ENCODE measurements at places on chromosomes 4 and X.

GRCh38 chrX:21438792-21439191 is 64.6 kb downstream of the CNKSR2 start:
- DNase-seq = no peak

DNA sequence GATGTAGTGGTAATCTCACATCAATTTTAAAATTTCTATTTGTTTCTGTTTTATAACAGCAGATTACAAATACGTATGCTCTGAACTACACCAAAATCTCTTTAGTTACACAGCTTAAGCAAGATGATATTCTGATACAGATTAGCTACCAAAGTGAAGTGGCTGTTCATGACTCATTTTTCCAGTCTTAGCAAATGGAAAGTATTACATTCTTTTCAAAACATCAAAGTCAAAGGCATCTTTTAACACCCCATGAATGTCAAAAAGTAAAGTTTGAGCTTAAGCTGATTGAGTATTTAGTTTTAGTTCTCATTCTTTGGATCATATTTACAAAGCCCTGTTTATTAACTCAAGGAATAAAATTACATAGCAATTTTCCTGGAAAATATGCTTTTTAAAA is 6.6 kb upstream of the HPGDS start:
- DNase-seq = no peak

DNA sequence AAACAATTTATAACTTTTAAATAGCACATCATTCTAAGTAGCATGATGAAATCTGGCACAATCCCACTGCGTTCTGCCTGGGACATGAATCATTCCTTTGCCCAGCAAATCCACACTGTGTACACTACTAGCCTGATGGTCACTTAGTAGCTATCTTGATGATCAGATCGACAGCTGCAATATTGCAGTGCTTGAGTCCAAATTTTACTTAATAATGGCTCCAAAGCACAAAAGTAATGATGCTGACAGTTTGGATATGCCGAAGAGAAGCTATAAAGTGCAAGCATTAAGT is 86.6 kb upstream of the NPNT start:
- DNase-seq = no peak

- no peak for DNase-seq
Observed at GRCh38 chrX:47540754-47541538, 20.1 kb upstream of the ARAF start.

DNA sequence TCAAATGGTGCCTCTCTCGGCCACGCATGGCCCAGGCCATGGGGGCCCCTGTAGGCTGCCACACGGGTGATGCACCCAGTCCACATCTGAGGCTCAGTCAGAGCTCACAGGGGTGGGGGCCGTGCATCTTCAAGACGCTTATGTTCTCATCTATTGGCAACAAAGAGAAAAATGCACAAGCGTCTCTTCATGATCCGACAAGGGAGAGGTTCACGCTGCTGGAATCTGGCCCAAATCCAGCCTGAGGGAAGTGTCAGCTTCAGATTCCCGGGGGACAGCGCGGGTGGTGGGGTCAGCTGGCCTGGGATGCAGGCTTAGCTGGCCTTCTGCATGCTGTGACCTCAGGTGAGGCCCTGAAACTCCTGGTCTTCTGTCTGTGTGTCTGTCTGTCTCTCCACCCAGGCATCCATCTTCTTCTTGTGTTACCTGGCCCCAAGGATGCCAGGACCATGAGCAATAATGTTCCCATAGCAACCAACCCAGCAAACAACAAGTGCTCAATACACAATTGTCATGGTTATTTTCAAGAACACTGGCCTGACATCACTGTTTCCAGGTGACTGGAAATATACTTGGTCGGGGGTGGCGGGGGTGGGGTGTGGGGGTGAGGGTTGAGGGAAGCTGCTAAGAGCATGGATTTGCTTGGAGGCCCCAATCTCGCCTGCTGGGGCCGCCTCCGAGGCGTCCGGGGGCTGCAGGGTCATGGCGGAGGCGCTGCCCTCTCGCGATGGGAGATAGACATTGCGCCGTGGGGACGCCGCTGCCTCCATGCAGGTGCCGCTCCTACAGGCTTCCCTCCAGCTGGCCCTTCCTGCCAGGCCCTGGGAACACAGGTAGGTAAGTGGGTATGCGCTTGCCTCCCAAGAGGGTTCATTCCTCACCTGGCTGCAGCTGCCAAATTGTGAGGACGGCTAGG is 48.3 kb downstream of the ABLIM2 start:
- no peak for DNase-seq

GRCh38 chr4:147447786-147448185 is 33.1 kb upstream of the EDNRA start:
- no peak for DNase-seq

GRCh38 chr4:112183252-112183651 is 38.0 kb downstream of the FAM241A start:
- DNase-seq = no peak

GRCh38 chrX:115378471-115378870 is 89.0 kb downstream of the LUZP4 start:
- no peak for DNase-seq

GRCh38 chrX:148380107-148380506 is 120.3 kb upstream of the AFF2 start:
- no peak for DNase-seq

DNA sequence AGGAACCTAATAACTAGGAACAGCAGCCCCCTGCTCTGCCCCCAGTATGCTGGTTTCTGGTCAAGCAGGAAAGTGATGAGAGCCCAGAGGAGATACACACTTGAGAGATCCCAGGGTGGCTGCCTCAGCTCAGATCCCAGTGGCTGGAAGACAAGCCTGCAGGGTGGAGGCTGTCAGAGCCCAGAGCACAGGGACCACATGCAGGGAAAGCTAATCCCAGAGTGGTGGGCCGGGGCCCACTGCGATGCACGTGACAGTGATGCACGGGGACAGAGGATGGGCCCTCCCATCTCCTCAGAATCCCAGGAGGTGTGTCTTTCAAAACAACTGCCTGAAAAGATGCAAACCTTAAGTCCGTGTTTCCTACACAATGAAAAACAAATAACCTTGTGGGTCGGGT is 29.1 kb upstream of the CRMP1 start:
- DNase-seq = no peak

- DNase-seq = no peak
Observed at GRCh38 chrX:31201503-31201902, 129.7 kb upstream of the FTHL17 start.

- no peak for DNase-seq
Observed at GRCh38 chrX:39982948-39983347, 114.8 kb downstream of the BCOR start.

All from stimulated activated CD4-positive, alpha-beta T cell treated with anti-CD3 and anti-CD28 coated beads, Interleukin-15, amount 100 ng/mL, for 48 hours (primary cell).